KBM-7 (cell line): ENCODE measurements at places on chromosomes 1 and 21.
A peak's percentile ranks its signal among the peaks of the same experiment; 100 is the strongest.

DNA sequence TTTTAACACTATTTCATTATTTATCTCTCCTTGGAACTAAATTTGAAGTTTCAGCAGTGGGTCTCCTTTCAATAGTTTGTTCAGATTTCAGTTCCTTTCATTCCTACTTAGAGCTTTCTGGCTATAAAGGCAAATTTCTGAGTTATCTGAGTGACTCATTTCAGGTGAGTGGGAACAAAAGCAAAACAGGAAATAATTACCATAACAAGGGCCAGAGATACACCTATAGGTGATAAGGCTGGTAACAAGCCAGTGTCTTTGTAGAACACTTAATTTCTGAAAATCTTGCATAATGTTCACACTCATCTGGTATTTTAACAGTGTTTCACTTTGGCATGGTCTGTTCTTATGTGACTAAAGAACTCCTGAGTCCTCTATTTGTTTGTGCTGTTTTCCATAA, 64.5 kb upstream of the PRRC2C start:
- DNase-seq: no peak

- DNase-seq: no peak
Measured at GRCh38 chr1:224196813-224197600, 14.0 kb downstream of the DEGS1 start.

DNA sequence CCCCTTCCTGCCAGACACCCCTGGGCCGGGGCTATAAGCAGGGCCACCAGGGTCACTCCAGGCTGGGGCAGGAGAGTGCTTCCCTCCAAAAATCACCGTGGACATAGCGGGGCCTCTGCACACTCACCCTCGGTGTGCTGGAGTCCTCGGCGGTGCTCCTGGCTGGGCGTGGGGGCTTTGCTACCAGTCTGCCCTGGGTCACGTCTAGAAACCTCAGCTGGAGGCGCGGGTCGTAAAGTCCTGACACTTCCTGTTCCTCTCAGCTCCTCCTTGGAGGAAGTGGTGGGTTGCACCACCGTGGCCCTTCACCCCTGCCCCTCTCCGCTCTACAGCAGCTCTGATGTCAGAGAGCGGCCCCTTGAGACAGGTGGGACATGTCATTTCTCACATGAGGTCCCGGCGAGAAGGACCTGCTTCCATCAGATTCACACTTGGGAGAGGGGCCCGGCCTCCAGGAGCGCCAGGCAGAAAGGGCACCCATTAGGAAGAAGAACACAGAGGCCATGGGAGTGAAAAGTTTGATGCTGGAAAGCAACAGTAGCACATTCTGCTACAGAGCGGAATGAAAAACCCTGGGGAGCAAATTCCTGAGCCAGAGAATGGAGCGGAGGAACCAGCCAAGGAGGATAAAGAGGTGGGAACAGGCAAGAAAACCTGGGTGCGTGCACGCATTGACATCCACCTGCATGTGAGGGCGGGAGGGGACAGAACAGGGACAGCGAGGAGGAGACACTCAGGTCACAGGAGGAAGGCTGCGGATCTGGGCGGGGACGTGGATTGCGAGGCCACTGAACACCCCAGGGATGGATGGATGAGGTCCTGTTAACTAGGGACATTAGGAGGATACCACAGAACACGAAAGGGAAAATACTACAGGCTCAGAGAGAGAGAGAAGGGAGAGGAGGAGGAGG, at the start of gene ITGB2:
TSS of gene ITGB2 (minus strand) at position 206 of the 911 bp plus-strand sequence. CDS start 10,117 bp downstream, outside the sequence.
- peak; percentile 90 for DNase-seq

GRCh38 chr1:114219172-114219868, 65.7 kb upstream of the SYT6 start:
- DNase-seq: no peak

GRCh38 chr21:43812139-43812821, 22.9 kb downstream of the RRP1 start:
- no peak for DNase-seq
